Omental fat pad (tissue), 4 donors: ENCODE measurements at places on chromosomes 5 and 9.

GRCh38 chr9:91818647-91819403, 131.2 kb downstream of the ROR2 start:
- DNase-seq = no peak

GRCh38 chr5:38931731-38932130, 85.9 kb downstream of the OSMR start:
- DNase-seq = no peak

DNA sequence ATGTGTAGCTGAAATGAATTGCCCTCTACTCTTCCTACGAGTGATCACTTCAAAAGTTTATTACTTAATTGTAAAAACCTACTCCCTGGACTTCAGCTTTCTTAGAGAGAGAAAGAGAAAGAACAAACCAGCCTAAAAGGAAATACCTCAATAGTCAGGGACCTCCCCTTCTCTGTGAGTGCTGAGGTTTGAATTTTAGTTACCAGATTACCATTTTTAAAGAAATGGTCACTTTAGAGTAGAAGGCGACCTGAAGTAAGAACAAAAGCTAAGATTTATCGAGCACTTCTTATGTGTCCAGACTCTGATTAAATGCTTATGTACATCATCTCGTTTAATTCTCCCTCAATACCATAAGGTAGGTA, 11.3 kb downstream of the RAPGEF1 start:
- no peak for DNase-seq

DNA sequence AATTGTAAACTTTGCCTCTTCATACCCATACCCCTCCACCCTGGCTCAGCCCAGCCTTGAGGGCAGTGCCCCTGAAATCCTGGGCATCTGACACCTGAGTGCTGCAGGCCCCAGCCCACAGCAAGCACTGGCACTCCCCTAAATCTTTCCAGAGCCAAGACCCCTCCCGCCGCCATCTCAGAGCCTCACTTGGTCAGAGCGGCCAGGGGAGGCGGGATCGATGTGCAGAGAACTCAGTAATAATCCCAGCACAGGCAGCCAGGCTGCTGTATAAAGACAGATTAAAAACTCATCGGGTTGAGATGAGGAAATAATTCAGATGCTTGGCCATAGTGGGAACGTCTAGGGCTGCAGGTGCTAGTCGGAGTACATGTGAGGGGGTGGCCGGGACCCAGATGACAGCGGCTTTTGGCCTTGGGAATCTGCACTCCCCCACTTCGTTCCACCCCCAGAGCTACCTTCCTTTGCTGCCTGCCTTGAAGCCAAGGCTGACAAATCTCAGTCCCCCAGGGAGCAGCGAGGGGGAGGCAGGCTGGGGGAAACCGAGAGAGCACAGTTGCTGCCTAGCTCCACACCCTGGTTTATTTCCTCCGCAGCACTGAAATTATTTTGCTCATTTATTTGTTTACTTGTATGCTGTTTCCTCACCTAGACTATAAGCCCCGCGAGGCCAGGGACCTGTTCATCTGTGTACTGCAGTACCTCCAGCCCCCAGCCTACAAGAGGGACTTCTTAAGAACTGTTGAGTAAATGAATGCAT, 19.5 kb upstream of the ARAP3 start:
- DNase-seq = no peak

GRCh38 chr9:110499608-110500007, 79.9 kb downstream of the SVEP1 start:
- no peak for DNase-seq

DNA sequence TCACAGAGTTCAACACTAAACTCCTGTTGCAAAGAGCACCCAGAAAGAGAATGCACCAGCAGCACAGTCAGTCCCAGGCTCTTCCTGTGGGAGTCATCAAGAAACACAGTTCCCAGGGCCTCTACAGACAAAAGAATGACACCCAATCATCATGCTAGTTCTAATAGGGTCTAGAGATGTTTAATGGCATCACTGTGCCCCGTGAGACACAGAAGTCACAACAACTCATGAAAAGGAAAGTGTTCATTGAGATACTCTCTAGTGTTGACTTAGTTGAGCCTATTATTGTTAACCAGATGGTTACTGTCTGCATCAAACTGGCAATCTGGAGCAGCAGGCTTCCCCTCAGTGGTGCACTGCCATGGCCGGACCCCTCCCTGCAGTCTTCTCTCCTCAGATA, 1.6 kb downstream of the KLHL3 start:
- no peak for DNase-seq

GRCh38 chr5:54942064-54942778, 43.2 kb downstream of the ESM1 start:
- DNase-seq = no peak

- no peak for DNase-seq
Measured at GRCh38 chr5:1836891-1837880, 36.0 kb downstream of the NDUFS6 start.

DNA sequence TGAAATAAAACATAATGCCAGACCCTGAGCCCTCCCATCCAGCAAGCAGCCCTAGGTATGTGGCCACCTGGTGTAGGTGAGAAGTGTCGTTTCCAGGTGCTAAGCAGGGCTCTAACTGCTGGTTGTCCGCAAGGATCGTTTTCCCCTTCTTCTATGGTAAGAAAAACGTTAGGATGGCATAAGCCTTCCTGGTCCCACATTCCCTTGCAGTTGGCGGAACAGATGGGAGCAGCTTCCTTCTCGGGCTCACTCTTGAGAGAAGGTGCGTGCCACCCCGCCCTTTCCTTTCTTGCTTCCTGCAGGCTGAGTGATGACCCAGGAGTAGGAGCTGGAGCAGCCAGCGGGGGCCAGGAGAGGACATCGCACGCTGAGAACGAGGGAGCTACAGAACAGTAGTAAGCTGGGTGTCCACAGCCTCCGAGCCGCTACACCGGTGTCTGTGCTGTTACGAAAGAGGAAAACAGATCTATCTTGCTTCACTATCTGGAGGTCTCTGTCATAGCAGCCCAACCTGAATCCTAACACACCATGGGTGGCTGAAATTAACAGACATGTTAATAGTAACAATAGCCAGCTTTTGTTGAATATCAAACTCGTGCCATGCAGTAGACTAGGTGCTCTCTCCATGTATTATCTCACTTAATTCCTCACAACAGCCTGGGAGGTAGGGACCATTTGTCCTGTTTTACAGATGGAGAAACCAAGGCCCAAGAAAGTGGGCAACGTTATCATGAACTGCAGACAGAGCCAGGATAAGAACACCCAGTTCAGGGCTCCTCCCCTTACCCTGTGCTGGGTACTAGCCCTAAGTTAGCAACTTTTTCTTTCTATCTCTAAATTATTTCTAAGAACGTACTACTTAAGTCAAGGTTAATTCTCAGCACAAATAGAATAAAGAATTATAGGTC, 139.8 kb downstream of the COL23A1 start:
- no peak for DNase-seq

GRCh38 chr9:90012949-90013348, 408.1 kb downstream of the GADD45G start:
- no peak for DNase-seq

DNA sequence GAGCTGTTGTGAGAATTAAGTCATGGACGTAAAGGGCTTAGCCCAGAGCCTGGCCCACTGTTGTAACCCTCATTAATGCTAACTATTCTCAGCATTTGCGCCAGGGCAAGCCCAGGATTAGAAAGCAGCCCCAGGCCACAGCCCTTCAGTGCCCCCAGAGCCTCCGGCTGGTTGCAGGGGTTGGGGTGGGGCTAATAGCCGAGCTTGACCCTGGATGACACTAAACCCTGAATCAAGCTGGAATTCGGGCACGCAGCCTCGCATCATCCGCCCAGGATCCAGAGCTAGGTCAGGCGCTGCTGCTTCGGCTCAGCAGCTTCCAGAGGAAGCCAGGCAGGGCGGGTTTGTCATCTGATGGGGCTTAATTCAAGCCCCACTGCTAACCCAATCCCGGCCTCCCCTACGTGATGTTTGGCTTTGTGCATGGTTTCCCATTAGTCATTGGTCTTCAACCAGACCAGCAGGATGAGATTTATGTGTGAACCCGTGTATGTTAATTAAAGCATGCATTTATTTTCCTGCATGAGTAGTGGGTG, 1.2 kb upstream of the MEGF9 start:
- no peak for DNase-seq

DNA sequence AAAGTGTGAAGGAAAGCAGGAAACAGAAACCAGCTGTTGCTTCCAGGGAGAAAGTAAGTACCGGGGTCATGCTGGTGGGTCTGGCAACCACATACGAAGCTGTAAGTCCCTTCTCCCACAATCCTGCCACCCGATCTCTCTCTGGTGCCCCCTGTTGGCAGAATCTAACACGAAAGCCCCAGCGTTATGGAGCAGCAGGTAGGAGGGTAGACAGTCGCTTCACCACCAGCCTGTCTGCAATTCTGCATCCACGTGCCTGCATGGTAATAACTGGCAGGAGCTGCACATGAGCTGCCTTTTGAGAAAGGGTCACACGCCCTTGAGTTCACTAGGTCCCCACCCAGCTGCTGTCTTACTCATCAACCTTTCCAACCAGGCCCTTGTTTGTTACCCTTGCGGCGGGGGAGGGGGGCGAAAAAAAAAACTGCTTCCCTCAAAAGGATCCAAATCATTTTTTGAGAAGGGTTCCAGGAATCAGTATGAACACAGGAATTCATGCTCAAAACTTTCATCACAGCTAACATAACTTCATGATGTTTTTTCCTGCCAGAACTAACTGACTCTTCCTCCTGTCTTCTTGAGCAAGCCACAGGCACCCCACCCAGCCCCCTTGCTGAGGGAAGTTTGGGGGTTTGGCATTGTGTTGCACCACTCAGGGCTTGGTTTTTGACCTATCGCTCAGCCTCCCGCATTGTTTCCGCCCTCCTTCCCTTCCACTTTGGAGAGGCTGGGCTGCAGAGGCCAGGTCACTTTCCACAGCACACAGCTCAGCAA, 19.6 kb upstream of the TMEM252 start:
- no peak for DNase-seq

DNA sequence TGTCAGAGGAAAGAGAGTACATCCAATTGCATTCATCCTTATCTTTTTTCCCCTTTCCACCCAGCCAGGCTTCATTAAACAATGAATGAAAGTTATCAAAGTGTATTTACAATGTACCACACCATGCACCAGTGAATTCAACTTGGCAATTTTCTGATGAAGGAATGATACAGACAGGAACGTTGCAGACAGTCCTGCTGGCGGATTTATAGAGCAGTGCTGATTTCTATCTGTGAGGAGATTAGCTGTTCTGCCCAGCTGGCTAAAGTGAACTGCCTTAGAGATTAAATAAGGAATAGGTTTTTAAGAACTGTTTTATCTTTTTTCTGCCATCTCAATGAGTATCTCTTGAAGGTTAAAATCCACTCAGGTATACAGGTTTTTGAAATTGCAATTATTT, 403.9 kb downstream of the CDH18 start:
- no peak for DNase-seq

DNA sequence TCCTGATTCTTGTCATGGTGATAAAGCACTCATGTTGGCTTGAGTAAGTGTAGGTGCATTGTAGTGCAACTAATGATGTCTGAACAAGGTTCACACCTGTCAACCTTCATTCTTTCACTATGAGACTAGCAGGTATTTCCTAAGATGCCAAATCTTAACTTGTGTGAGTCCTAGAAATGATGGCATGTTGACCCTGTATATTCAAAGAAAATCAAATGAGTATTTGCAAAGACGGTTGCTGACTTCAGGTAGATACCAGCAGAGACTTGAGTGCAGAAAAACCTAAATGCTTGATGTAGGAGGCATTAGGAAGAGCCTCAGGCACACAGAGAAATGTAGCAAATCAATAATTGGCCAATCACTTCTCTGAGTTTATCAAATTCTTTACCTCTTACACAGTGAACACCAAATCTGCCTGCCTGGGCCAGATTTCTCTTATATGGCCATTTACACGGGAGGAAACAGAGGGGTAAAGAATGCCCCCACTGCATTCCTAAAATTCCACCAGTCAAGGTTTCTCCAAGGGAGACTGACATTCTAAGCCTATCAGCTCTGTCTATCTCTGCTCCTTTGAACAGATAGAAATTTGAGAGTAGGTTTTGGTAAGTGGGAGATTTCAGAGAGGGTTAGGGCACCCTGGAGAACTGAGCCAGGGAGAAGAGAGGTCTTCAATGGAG, 488.6 kb upstream of the WWC1 start:
- DNase-seq = no peak

- DNase-seq = no peak
Measured at GRCh38 chr9:123083680-123084079, 50.2 kb downstream of the GPR21 start.

DNA sequence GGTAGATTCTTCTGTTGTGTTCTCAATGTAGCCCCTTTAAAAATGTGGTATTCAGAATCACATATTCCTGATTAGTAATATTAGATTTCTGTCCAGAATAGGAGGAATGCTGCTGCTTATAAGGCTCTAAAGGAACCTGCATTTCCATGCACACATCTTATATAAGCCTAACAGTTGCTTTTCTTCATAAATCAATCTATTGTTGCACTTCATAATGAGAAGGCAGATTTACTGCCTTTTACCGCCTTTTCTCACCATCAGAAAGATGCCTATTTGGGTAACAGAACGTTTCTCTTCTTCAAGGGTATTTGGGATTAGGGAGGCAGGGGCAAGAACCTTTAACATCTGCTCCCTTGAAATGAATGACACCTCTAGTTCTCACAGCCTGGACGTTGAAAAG, 243.4 kb downstream of the MLLT3 start:
- no peak for DNase-seq

GRCh38 chr5:10381803-10382202, 28.3 kb downstream of the MARCHF6 start:
- DNase-seq = no peak

GRCh38 chr5:64384765-64385164, 121.0 kb upstream of the RGS7BP start:
- no peak for DNase-seq

- no peak for DNase-seq
Measured at GRCh38 chr5:16600946-16601345, 15.9 kb downstream of the RETREG1 start.

DNA sequence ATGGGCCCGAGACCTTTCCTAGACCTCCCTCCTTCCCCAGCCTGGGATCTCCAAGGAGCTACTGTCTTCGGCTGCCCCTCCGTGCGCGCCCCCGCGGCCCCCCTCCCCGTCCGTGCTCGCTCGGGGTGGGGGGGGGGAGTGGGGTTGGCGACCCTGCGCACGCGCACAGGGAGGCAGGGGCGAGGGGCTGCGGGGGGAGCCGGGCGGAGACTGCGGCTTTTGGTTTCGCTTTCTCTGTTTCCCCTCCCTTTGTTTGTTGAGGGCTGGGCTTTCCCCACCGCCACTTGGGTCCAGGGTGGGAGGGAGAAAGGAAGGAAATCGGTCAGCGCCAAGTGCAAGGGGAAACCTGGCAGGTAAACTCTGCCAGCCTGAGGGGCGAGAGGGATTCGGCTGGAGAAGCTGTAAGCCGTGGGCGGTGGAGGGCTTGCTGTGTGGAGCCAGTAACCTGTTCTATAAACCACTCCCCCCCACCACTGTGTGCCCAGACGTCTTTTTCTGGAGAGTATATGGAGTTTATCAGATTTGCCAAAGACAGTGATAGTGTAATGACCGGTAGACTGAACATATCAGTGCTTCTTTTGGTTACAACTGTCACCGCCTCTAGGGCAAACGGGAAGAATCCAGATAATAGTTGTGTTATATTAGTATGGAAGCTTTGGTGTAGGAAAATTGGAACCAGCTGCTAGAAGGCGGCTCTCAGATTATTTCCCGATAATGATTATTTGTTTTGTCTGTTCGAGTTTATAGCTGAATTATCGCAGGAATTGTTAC, 684 bp downstream of the DNAJA1 start:
- DNase-seq = no peak

- no peak for DNase-seq
Measured at GRCh38 chr9:69760278-69760610, 433 bp upstream of the PTAR1 start.

GRCh38 chr5:127536687-127537086, 19.2 kb downstream of the PRRC1 start:
- no peak for DNase-seq
